ENCODE measurements at places on chromosomes 7 and 10.

DNA sequence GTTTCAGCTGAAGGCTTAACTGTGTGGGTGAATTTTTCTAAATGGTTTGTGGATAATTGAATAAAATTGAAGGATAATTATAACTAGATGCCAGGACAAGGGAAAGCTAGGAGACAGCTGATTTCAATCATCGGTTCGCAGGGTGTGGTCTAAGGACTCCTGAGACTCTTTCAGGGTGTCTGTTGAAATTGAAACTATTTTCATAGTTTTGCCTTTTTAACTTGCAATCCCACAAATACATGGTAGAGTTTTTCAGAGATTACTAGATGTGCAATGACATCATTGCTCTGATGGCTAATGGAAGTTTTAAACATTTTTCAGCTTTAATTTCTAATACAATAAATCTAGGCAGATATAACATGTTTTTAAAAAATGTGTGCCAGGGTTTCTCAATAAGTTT, 18.5 kb downstream of the TRUB1 start:
- no peak for DNase-seq

GRCh38 chr7:28530175-28530802, 118.0 kb downstream of the CREB5 start:
- peak; percentile 4 for DNase-seq

GRCh38 chr7:97130417-97131139, 13.1 kb downstream of the SDHAF3 start:
- DNase-seq: peak; percentile 11

DNA sequence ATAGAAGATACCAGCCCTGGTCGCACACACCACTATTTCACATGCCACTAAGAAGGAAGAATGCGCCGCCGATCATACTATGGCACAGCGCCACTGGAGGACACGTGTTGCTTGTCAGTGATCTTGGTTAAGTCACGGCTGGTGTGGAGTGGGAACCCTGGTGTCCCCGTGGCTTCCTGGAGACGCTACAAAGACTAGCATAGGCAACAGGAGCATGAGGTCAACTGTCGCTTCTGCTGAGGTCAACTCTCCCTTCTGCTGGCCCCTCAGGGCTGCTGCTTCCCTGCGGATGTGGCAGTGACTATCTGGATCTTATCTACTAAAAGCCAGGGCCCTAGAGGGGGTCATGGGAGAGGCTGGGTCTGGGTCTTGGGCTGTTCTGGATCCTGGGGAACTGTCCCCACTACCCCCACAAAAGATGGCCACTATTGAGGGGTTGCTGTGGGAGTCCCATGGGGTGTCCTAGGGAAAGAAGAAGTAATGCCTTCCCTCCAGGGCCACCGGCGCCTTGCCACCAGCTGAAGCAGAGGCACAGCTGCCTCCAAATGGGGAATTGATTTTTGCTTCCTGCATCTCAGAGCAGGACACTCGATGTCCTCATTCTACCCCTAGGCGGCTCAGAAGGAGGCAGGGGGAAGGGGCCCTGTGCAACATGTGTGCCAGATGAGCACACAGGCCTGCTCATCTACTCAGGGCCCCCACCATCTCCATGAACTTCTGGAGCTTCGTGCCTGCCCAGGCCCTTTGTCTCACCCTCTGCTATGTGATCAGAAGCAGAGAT, 76.6 kb upstream of the PPIF start:
- DNase-seq: no peak

DNA sequence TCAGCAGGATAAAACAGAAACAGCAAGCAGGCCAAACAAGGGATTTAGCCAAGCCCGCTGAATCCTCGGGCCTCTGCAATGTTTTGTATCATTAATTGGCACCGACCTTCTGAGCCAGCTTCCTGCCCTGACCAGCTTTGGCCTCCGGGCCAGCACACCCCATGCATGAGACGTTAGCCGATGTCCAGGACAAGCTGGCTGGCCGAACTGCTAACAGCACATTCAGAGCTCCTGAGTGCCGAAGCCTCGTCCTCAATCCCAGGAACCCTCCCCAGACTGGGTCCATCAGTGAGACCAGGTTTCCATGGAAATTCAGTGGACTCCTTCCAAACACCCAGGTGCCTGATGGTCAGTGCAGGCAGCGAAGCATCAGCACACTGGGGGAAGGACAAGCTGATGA, 134.3 kb upstream of the PFKP start:
- DNase-seq: no peak

- no peak for DNase-seq
These were observed 122.9 kb downstream of the SAMD9 start for GRCh38 chr7:92994901-92995300.

- DNase-seq: no peak
These were observed 100.6 kb upstream of the GLCCI1 start for GRCh38 chr7:7867846-7868571.

DNA sequence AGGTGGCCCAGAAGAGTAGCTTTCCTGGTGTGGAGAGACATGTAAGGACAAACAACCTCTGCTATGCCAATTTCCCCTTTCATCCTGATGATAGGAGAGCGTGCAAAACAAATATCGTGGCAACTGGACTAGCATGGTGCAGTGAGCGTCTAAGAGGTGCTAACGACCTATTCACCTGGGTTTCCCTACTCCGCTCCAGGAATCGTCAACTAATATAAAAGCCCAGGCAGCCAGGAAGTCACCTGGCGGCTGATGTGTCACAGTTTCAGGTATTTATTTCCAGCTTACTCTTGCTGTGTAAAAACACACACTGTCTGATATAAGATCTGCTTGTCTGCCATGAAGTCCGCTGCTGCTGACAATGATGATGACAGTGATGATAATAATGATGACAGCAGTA, 56.5 kb upstream of the EFCAB10 start:
- DNase-seq: no peak

DNA sequence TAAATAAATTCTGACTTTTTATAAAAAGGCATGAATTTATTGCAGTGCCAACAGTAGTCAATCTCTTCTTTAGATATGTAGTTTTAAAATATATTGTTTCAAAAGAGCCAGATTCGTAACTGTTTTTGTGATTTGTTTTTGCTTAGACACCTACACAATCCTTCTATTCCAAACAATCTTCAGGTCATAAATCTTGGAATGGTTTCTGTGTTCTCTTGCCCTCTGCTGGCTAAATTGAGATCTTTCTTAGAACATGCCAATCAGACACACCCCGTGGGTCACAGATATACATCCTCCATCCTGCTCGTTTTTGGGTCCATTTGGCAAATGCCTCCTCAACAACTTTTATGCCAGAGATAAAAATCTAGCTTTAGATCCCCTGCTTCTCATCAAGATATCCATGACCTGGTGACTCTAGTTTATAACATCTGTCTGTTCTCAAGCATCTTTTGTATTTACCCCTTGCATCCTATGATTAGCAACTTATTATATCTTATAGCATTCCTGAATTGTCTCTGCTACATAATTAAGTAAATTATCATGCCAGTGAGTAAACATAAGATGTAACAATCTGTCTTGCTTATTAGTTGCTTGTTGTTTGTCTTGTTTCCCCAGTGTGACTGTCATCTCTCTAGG, 35.3 kb upstream of the IFRD1 start:
- peak; percentile 72 for DNase-seq

- DNase-seq: peak; percentile 56
These were observed 22.7 kb downstream of the FAM53B start for GRCh38 chr10:124721330-124722045.

DNA sequence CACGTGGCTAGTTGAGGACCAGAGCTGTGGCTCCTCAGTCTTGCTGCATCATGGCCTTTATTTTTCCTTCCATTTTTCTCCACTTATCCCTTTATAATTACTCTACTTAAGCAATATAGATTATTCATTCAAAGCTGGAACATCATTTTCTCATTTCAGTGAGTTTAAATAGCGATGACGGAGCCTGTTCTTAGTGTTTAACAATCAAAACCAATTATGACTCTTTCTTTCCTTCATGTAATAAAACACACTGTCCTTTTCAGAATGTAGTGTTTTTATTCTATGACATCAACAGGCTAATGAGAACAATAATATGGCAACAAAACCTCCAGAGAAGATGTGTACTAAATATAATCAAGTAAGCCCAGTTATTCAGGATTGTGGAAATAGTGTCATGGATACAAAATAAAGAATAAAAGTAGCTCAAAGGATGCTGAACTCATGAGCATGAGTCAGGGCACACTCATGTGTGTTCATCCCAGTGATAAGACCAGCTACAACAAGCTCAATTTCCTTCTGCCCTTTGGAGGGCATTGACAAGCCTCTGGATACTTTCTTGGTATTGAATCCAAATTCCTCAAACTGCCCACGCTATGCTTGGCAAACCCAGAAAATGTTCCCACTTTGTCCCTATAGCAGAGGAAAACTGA, 188.4 kb downstream of the CYP26A1 start:
- DNase-seq: peak; percentile 53

Measured in cardiac fibroblast (primary cell).